Activated CD4-positive, alpha-beta T cell treated with anti-CD3 and anti-CD28 coated beads, Interleukin-2, Interleukin-6, amounts not matched to agents 100 ng/mL and 50 ng/mL, durations not matched to agents 16 hours and 8 hours (primary cell): ENCODE measurements at places on chromosomes 6 and 20.

DNA sequence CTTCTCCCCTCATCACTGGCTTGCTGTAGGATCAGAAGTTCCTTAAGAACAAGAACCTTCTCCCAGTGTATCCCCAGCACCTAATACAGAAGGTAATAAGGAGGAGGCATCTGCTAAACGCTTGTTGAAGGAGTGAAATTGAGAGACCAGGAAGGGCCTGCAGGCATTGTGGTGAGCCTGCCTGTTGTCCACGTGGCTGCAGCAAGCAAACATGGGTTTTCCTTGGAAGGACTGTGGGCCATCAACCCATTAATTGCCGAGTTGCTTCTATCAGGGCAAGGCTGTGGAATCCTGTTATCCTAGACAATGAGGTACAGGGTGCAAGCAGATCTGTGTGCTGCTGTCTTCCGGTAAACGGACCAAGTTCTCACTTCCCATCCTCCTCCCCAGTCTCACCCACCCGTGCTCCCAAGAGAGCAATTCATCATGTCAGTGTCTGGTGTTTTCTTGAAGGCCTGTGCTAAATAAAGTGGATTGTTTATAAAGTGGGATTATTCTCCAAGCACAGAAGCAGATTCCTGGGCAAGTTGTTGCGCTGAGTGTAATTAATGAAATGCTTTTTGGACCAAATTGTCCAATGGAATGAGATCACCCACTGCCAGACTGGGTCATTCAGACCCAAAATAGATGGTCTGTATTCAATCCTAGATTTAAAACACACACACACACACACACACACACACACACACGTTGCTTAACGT, 164.6 kb upstream of the CDYL start:
- no peak for DNase-seq

DNA sequence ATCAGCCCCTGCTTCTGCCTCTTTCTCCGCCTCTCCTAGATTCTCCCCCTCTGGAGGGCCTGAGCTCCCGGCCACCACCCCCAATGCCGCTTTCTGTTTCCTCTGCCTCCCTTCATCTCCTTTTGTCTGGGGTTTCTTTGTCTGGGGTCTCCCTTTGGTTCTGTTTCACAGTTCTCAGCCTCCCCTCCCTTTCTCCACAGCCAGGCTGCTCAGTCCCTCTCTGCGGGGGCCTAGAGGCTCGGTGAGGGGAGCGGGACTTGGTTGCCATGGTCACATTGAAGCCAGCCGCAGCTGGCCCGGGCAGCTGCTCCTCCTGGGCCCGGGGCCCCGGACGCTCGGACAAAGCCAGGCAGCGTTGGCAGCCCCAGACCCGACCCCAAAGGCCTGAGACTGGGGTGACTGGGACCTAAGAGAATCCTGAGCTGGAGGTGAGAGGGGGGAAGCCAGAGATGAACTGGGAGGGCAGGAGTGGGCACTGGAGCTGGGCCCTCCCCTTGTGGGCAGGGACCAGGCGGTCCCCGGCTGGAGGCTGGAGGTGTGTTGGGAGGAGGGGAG, 3.5 kb upstream of the DDR1 start:
- no peak for DNase-seq

DNA sequence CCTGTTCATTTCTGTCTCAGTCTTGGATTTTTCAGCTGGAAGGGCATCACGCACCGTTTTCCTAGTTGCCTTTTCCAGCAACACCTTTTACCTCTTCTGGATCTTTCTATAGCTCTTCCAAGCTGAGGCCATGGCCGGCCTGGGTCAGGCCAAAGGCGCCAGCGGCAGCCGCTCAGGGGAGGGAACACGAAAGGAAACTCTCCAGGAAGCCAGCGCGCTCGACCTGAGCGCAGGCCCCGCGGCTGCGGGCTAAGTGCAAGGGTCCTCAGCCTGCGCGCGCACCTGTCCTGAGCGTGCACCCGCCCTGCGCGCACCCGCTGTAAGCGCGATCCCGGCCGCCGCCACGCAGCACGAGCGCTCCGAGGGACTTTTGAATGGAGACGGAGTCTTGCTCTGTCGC, 43.8 kb upstream of the TMEM181 start:
- DNase-seq = no peak

- no peak for DNase-seq
Observed at GRCh38 chr6:35494161-35494563, 2.7 kb downstream of the TEAD3 start.

DNA sequence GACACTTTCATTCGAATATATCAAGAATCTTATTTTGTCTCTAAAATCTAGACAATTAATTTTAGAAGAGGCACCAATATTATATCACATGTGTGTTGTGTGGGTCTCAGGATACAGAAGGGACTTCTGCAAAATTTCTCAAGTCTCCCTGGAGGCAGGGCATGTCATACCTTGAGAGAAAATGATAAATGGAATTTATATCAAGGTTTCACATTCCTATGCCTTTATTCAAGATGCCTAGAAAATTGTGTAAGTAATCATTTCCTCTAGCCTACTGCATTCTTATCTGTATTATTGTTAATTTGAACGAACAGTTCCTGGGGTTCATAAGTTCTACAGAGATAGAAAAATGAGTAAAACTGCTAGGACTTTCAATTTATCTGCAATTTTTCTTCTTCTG, 1247.9 kb downstream of the GRIK2 start:
- DNase-seq = no peak
